Motor neuron (in vitro differentiated cells): ENCODE measurements at places on chromosomes 2 and 18.

GRCh38 chr2:216574046-216574445 is 59.2 kb upstream of the IGFBP2 start:
- ATAC-seq, result peak; percentile 98

DNA sequence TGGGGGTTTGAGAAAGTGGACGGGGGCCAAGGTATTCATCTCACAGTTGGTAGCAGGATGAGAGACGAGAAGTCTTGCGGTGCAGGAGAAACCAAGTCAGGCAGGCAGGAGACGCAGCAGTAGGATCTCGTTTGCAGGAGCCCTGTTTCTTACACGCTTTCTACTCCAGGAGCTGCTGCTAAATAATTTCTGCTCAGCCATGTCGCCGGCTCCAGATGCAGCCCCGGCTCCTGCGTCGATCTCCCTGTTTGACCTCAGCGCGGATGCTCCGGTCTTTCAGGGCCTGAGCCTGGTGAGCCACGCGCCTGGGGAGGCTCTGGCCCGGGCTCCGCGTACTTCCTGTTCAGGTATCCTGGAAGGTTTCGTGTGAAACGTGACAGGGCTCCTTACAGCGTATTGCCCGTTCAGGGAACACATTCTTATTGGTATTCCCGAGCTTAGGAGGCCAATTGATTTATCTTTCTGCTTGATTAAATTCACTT is 494 bp downstream of the ANKZF1 start:
- no peak for ATAC-seq

GRCh38 chr2:178734518-178734917 is 72.7 kb downstream of the TTN start:
- ATAC-seq, result no peak

GRCh38 chr18:21012308-21012707 is 99.3 kb downstream of the ROCK1 start:
- ATAC-seq, result no peak

GRCh38 chr18:457140-457519 is 43.4 kb downstream of the COLEC12 start:
- ATAC-seq, result peak; percentile 97
